ENCODE measurements at places on chromosomes 5 and 9. TPM values are rescaled to one million over a fixed set of nuclear protein-coding genes. Genes with fewer than 3 reads are reported as not detected.

- DNase-seq: no peak
Observed at GRCh38 chr5:172849606-172850453, 15.8 kb downstream of the ERGIC1 start.

DNA sequence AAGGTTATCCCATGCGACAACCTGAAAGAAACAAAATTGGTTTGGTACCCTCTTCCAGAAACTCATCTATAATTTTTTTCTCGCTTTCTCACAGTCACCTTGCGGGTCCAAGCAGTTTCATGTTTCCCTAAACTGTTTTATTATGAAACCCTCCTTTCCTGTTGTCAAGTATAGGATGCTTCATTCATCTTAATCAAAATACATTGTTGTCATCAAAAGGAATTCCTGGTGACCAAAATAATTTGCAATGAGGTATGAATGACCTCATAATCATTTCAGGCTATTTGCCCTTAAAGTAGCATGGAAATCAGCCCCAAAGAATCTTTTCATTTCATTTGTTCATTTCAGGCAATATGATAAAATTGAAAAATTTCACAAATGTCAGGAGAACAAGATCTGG lies 503.0 kb downstream of the SPATA31D1 start:
- DNase-seq: no peak

The AHRR gene
- 0.30 TPM for total RNA-seq

The BARHL1 gene
- not detected for total RNA-seq

DNA sequence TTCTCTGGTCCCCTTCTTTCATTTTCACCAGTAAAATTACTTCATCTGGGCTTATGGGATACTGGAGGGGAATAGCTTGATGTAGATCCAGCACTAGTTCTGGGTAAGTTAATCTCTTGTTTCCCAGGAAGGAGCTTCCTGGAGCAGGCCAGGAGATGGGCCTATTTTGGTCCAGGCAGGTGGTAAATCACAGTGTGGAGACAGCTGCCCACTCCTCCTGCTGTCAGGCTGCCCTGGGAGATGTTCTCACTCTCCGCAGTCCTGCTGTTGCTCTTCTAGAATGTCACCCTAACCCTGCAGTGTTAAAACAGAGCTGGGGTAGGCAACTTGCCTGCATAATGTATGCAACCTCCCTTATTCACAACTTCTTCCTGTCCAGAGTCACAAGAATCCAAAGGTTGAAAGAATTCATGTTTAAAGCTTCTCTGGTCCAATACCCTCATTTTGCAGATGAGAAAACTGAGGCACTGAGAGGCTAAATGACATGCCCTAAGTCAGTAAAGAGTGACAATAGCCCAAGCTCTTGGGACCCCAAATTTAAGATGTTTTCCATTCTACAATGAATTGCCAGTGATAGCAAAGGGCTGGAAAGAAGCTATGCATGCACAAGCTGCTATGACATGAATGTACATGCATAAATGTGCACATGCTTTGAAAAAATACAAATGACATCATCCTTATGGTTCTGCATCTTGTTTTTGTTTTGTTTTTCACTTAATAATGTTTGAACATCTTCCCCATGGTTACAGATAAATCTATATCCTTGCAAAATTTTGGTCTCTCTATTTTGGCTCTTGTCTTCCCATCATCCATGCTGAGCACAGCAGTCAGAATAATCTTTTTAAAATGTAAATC lies 71.8 kb upstream of the ADRA1B start:
- DNase-seq: no peak

- DNase-seq: no peak
Observed at GRCh38 chr5:108905805-108906204, 158.1 kb downstream of the FER start.

GRCh38 chr9:128600099-128600498 lies 47.7 kb downstream of the SPTAN1 start:
- DNase-seq: no peak

The STPG3 gene
- not detected for total RNA-seq

Measured in right atrium auricular region (tissue), 2 donors.